ENCODE measurements at places on chromosomes 2 and 18.

- no peak for DNase-seq
Measured at GRCh38 chr2:74831693-74832530, 2.0 kb upstream of the HK2 start.

DNA sequence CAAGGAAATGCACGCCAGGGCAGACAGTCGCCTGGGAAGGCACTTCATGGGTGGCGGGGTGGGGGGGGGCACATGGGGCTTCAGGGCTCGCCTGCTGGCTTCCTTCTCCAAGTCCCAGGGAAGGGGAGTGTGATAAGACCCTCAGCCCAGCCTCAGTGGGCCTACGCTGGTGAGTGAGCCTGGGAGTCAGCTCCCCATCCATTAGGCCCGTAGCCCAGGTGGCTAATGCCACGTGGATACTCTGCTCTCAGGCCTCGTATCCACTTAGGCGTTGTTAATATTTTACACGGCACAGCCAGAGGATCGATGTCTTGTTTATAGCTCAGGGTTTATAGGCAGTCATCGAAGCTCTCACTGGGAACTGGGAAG is 47.1 kb downstream of the KCNIP3 start:
- no peak for DNase-seq

DNA sequence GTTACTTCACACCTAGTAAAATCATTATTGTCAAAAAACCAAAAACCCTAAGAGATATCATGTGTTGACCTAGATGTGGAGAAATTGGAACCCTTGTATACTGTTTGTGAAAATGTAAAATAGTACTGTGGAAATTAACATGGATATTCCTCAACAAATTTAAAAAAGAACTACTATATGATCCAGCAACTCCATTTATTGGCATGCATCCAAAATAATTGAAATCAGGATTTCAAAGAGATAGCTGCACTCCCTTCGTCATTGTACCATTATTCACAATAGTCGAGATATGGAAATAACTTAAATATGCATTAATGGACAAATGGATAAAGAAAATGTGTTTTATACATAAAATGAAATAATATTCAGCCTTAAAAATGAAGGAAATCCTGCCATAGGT is 105.3 kb upstream of the ZC3H15 start:
- no peak for DNase-seq

DNA sequence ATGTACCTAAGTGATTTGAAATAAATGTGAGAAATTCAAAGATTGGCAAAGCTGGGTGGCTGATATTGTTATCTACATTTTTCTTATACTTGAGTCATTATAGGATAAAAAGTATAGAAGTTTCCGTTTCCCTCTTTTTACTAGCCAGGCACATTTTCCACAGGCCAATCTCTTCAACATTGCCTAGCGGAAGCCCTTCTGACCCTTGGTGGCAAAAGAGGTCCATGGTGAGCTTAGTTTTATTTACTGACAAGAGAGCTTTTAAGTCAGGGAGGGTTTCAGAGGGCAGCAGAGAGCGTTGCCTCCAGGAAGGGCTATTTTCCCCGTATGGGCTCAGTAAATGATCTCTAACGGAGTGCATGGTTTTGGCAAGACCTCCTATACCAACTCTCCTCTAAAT is 15.1 kb upstream of the RHOB start:
- DNase-seq = no peak

DNA sequence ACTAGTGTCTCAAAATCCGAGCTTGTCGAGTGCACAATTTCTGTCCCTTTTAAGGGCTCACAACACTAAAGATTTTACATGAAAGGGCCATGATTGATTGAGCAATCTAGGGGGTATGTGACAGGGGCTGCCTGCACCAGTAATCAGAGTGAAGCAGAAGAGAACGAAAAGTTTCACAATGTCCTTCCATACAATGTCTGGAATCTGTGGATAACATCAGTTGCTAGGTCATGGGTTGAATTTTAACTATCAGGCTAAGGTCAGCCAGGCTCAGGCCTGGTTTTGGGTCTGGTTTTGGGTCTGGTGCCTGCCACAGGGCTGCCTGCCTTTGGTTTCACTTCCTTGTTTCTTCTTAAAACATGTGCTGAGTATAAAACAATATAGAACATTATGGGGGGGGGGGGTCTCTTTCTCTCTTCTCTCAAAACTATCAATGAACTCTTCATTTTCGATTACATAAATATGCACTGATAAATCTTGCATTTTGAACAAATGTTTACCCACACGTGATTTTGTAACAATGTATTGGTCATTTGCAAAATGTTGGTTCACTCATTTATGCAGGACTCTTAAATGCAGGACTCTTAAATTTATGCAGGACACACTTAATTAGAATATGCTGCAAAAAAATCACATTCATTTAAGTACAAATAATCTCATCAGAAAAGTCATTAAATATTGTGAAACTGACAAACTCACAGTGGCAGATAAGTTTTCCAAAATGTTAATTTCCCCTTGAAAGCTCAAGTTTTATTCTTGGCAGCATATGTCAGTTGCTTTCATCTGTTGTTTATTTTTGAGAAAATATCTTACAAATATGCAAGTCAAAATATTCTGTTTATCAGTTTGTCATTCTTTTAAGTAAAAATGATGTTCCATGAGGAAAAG is 290.5 kb upstream of the KYNU start:
- no peak for DNase-seq

Data from dorsolateral prefrontal cortex (tissue), 122 donors.